ENCODE measurements at places on chromosomes 5 and 9.
A peak's percentile ranks its signal among the peaks of the same experiment; 100 is the strongest.

DNA sequence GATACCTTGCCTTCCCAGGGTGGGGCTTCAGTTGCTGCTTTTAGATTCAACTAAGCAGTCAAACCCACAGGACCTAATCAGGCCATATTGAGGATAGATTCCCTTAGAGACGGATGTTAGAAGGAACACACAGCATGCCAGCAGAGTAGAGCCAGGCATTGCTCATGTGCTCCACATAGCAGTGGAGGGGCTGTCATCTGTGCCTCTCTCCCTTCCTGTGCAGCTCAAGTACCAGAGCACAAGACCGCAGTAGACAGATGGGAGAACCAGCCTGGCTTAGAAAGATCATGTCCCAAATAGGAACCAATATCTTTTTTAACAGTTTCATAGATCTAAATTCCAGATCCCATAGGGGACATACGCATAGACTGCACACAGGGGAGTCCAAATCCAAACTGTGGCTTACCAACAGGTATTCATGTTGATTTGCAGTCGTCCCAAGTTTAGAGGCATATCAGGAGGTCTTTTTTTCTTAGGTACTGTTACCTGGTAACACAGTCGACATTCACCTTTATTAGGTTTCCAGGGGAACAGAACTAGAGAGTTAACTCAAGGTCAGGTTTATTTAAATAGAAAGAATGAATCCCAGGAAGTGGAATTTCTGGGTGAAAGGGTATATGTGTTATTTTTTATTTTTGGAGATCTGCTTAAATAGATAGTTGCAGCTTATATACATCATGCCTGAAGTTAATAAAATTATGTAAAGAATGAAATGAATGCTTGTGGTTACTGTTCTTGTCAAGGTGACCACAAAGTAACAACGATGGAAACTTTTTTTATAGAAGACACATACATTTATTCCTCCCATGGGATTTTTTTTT lies 43.5 kb upstream of the PCAT7 start:
- H3K4me1 ChIP-seq: no peaks in the 10 kb centered on the region
- H3K27me3 ChIP-seq: no peaks in the 10 kb centered on the region
- H3K4me3 ChIP-seq: no peak overlapping the region
- H3K36me3 ChIP-seq: no peaks in the 10 kb centered on the region
- no peak overlapping the region for H3K27ac ChIP-seq

DNA sequence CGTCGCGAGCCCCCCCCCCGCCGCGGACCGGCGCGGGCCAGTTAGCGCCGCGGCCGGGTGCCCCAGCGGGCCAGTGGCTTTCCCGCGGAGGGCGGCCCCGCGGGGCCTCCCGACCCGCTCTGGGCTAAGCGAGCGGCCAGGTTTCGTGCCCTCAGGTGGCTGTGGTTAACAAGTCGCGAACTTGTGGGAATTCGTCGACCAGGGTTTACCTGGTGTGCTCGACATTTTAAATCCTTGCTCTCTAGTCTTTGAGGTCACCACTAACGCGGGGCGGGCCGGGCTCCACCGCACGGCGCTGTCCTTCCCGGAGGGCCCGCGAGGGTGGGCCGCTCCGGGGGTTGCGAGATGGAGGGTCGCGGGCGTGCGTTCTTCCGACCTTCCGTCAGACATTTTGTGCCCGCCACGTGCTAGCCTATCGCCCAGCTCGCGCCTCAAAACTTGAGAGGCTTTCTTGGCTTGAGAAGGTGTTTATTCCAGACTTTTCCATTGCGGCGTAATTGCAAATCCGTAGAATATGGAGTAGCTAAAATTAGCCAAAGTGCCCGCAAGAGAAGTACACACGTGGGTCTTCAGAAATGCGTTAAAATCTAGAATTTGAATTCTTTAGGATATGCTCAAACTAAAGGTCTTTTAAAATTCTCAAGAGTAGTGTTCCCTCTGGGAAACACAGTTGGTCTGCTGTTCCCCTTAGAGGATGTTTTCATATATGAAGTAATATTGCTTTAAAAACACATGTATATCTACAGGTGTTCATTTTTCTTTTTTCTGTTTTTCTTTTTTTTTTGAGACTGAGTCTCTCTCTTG lies 2.1 kb downstream of the ANP32B start:
- H3K27ac ChIP-seq: peak overlapping the region; percentile 100
- H3K27me3 ChIP-seq: no peaks in the 10 kb centered on the region
- no peak for DNase-seq
- no peaks in the 10 kb centered on the region for H3K36me3 ChIP-seq
- H3K4me1 ChIP-seq: peaks cover 73% of the 10 kb centered on the region

GRCh38 chr5:127515693-127516440 lies 1.6 kb upstream of the PRRC1 start:
- H3K27ac ChIP-seq: no peak overlapping the region
- H3K27me3 ChIP-seq: no peaks in the 10 kb centered on the region
- no peaks in the 10 kb centered on the region for H3K36me3 ChIP-seq
- peaks cover 25% of the 10 kb centered on the region for H3K4me1 ChIP-seq
- DNase-seq: no peak

GRCh38 chr9:113210815-113211214 lies 10.3 kb downstream of the FKBP15 start:
- H3K4me1 ChIP-seq: no peaks in the 10 kb centered on the region
- no peaks in the 10 kb centered on the region for H3K27me3 ChIP-seq
- DNase-seq: no peak
- no peak overlapping the region for H3K4me3 ChIP-seq

DNA sequence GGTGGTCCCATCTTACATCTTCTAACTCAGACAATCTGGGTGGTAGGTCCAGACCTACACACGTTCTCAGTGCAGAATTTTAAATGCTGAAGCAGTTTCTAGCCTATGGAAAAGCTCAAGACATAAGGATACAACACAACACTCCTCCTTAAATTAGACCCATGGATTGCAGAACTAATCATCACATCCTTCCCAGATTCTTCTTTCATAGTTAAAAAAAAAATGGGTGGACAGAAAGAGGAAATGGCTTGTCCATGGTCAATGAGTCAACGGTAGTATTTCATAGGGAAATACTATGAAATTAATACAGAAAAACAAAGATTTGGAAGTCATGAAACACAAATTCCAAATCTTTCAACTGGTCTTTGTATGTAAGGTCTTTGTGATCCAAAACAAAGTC lies 106.9 kb downstream of the PAPPA start:
- no peaks in the 10 kb centered on the region for H3K4me1 ChIP-seq
- no peaks in the 10 kb centered on the region for H3K36me3 ChIP-seq
- H3K27me3 ChIP-seq: no peaks in the 10 kb centered on the region
- H3K4me3 ChIP-seq: no peak overlapping the region

DNA sequence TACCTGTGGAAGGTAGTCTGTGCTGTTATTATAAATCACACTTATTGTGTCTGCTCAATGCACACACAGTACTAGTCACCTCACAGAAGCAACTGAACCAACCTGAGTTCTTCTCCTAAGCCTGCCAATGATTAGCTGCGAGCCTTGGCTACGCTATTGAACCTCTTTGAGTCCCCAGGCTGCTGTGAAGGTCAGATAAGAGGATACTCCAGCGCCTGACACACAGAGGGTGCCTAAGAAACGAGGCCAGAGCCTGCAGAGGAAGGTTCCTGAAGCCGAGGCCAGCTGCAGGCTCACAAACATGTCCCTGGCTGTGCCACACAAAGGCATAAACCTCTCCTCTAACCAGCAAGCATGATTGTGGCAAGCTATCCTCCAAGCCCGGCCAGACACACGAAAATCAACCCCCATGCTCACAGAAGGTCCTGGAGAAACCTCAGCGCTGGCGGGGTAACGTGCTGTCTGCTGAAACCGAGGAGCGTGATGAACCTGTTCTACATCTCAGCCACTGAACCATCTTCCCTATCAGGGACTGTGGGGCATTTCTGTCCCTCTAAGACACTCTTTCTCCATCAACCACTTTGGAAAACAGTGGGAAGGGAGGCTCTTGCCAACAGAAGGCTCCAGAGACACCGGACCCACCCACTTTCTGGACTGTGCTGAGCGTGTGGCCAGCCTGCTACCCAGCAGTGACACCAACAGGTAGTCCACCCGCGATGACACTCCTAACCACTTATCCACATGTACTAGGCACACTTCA lies 53.2 kb upstream of the SLC25A51 start:
- peaks cover 15% of the 10 kb centered on the region for H3K4me1 ChIP-seq
- H3K36me3 ChIP-seq: no peaks in the 10 kb centered on the region
- no peak overlapping the region for H3K27ac ChIP-seq
- DNase-seq: no peak
- no peak overlapping the region for H3K4me3 ChIP-seq

- H3K4me1 ChIP-seq: peaks cover 26% of the 10 kb centered on the region
- peak overlapping the region; percentile 33 for H3K4me3 ChIP-seq
- no peak overlapping the region for H3K27ac ChIP-seq
- no peak for DNase-seq
These were observed 412 bp downstream of the FGF18 start for GRCh38 chr5:171419688-171420430.

GRCh38 chr5:177620560-177620959 lies 20.6 kb downstream of the B4GALT7 start:
- H3K27ac ChIP-seq: no peak overlapping the region
- H3K36me3 ChIP-seq: peaks cover 36% of the 10 kb centered on the region
- H3K4me1 ChIP-seq: no peaks in the 10 kb centered on the region

DNA sequence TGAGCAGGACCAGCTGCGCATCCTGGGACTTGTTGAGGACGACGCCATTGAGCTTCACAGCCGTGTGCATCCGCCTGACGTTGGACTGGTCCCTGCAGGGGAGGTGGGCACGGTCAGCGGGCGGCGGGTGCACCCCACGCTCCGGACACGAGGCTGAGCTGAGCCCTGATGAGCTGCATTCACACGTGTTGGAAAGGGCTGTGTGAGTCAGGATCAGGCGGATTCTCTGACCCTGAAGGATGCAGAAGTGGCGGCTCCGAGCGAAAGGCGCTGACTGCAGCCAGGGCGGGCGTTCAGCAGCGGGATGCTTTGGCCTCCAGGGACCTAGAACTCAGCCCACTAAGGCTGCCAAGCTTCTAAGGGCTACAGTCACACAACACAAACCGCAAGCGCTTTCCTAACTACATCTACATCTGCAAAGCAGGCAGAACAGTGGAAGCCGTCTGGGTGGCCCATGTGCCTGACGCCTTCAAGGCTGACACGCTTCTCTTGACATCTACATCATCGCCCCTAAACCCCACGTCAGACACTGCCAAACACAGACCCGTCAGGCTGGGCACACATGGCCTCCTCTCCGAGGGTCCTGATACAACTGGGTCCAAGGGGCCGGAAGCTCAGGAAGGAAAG lies 44.9 kb downstream of the NKD2 start:
- H3K4me3 ChIP-seq: no peak overlapping the region
- no peaks in the 10 kb centered on the region for H3K36me3 ChIP-seq
- no peaks in the 10 kb centered on the region for H3K4me1 ChIP-seq
- H3K27ac ChIP-seq: no peak overlapping the region
- DNase-seq: no peak
- no peaks in the 10 kb centered on the region for H3K27me3 ChIP-seq

DNA sequence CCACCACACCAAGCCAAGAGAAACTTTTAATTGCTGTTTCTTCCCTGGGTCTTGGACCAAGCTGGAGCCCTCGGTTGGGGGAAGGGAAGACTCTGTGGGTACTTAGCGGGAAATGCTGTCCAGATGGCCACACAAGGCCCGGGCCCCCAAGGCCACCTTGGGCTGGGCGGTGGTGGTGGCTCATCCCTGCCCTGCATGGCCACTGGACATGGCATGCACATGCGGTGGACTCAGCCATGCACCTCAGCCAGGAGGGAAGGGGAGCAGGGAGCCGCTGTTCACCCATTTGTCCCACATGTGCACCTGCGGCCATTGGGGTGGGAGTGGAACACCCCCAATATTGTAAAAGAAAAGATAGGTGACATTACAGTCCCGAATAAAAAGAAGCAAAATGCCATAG lies 72.4 kb downstream of the RGMB start:
- H3K4me1 ChIP-seq: no peaks in the 10 kb centered on the region
- H3K27me3 ChIP-seq: no peaks in the 10 kb centered on the region
- no peak overlapping the region for H3K4me3 ChIP-seq
- no peak overlapping the region for H3K27ac ChIP-seq
- no peaks in the 10 kb centered on the region for H3K36me3 ChIP-seq
- no peak for DNase-seq

- no peaks in the 10 kb centered on the region for H3K27me3 ChIP-seq
- no peak overlapping the region for H3K4me3 ChIP-seq
- no peak for DNase-seq
- no peaks in the 10 kb centered on the region for H3K36me3 ChIP-seq
- H3K27ac ChIP-seq: no peak overlapping the region
These were observed 688.8 kb downstream of the SEMA5A start for GRCh38 chr5:8857051-8857450.

- no peaks in the 10 kb centered on the region for H3K4me1 ChIP-seq
- H3K27ac ChIP-seq: no peak overlapping the region
- no peak overlapping the region for H3K4me3 ChIP-seq
These were observed 65.9 kb upstream of the C5orf46 start for GRCh38 chr5:147972076-147972840.

- H3K27me3 ChIP-seq: no peaks in the 10 kb centered on the region
- no peak for DNase-seq
- no peak overlapping the region for H3K27ac ChIP-seq
- H3K36me3 ChIP-seq: no peaks in the 10 kb centered on the region
These were observed 290.6 kb downstream of the PIK3R1 start for GRCh38 chr5:68505917-68506860.

GRCh38 chr5:109908366-109908765 lies 218.6 kb downstream of the MAN2A1 start:
- H3K27ac ChIP-seq: no peak overlapping the region
- H3K4me1 ChIP-seq: no peaks in the 10 kb centered on the region
- H3K36me3 ChIP-seq: no peaks in the 10 kb centered on the region
- no peaks in the 10 kb centered on the region for H3K27me3 ChIP-seq

DNA sequence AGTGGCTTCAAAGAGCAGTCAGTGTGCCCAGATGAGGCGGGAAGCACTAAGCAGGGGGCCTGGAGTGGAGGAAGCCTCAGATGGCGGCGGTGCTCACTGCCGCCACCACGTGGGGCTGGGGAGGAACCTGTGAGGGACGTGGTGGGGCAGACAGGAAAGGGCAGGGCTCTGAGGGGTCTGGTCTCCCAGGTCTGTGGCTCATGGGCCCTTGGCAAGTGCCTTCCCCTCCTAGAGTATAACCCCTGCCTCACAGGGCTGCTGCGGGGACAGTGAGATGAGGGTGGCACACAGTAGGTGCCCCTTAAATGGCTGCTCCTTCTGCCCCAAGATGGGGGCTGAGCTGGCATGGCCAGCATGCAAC lies 26.6 kb downstream of the NR5A1 start:
- H3K27ac ChIP-seq: no peak overlapping the region
- H3K4me3 ChIP-seq: no peak overlapping the region
- no peaks in the 10 kb centered on the region for H3K27me3 ChIP-seq
- DNase-seq: no peak

- no peaks in the 10 kb centered on the region for H3K27me3 ChIP-seq
- H3K4me1 ChIP-seq: no peaks in the 10 kb centered on the region
- H3K36me3 ChIP-seq: no peaks in the 10 kb centered on the region
- no peak overlapping the region for H3K4me3 ChIP-seq
- H3K27ac ChIP-seq: no peak overlapping the region
These were observed 127.2 kb upstream of the NFIB start for GRCh38 chr9:14441115-14441514.
